ENCODE measurements at places on chromosomes 13 and 19. TPM values are rescaled to one million over a fixed set of nuclear protein-coding genes. Genes with fewer than 3 reads are reported as not detected.

ZNF667 gene
- 4.1 TPM for total RNA-seq

KL gene
- total RNA-seq: 0.35 TPM

SYNE4 gene
- 1.6 TPM for total RNA-seq

TEKTIP1 gene
- 1.4 TPM for total RNA-seq

CDX2 gene
- total RNA-seq: not detected

GRCh38 chr13:101231751-101232428 lies 184.4 kb downstream of the NALCN start:
- no peak for DNase-seq

DNA sequence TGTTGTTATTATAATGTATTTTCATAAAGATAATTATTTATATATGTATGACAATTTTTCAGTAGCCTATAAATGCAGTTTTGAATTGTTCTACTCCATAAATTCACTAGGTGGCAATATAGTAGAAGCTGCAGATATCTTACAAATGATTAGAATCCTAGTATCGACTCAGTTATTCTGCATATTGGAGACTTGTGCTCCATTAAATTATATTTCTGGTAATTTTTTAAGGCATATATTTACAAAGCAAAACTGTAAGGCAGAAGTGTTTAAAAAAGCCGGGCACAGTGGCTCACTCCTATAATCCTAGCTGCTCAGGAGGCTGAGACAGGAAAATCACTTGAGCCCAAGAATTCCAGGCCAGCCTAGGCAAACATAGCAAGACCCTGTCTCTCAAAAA lies 58.7 kb downstream of the DPY19L3 start:
- no peak for DNase-seq

DNA sequence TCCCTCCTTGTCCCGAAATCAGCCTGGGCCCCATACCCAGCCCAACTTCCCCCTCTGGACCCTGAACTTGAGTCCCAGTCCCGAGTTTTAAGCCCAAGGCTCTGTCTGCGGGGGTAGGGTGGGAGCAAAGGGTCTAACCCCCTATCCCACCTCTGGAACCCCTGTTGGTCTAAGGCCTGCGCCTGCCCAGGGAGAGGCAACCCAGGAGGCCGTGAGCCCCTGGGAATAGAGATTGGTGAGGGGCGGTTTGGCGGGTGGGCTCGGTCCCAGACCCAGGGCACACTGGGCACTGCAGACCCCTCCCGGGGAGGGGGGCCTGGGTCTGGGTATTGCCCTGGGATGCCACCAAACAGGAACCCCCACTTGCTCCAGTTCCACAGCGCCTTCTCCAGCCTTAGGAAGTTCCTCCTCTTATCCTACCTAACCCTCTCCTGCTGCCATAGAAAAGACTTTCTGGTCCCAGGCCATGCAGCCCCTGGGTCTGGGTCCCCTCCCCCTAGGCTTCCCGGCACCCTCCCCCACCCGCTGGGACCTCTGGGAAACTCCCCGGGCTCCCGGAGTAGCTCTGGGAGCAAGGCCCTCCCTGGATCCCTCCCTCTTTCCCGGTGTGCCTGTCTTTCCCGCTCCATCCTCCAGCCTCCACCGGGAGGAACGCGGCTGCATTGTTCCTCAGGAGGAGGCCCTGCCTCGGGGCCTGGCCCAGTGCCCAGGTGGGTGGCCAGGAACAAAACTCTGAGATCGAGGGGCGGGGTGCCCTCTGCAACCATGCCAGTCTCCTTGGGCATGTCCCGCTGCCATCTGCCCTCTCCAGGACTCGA lies 33.6 kb upstream of the NANOS3 start:
- DNase-seq: no peak

GRCh38 chr19:33841685-33842084 lies 45.0 kb downstream of the KCTD15 start:
- no peak for DNase-seq

- no peak for DNase-seq
Observed at GRCh38 chr19:39998501-39998900, 1.6 kb downstream of the ZNF546 start.

GRCh38 chr13:23639674-23640073 lies 69.5 kb downstream of the TNFRSF19 start:
- DNase-seq: no peak

GRCh38 chr19:50657712-50658440 lies 8.6 kb downstream of the C19orf81 start:
- DNase-seq: peak; percentile 98

DNA sequence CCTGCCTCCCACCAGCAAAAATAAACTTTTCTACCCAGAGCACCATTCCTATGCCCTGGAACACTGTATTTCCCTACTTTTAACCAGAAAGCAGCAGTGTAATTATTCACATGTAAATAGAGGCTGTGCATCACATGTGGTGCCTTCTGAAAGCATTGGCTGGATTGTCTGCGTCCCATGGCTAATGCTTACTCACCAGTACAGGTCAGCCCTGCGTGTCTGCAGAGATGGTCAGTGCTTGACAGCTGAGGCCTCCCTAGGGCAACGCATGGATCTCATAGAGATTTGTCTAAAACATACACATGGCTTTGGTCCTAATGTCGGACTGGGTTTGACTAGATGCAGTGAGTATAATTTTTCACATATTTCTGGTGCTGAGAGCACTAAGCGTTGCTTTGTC lies 64.2 kb downstream of the DPY19L3 start:
- DNase-seq: no peak

DNA sequence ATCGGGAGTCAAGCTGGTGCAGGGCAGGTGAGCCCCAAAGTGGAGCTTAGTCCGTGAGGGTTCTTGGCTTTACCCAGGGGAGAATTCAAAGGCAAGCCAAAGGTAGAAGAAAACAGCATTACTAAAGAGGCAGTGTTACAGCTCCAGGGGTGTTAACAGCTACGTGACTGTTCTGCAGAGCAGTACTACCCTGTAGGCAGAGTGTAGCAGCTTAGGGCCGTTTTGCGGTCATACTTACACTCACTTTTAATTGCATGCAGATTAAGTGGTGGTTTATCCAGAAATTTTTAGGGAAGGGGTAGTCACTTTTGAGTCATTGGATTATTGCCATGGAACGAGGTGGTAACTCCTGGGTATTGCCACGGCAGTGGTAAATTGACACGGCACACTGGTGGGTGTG lies 482.2 kb downstream of the SLITRK5 start:
- DNase-seq: no peak

DNA sequence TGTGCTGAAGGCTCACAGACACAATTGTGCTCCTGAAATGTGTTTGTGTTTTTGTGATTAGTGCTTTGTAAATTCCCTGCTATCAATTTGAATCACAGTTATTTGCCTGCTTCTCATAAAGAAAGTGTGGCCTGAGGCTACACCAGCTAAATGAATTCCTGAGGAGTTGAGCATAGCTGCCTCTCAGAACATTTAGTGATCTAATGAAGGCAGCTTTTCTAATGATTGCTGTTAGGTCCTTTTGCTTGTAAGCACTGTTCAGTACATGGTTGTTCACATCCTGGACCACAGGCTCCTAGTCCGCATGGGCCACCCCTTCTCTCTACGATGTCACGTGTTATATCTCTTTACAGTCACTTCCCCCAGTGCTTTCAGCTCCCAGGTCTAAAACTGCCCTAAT lies 238.2 kb downstream of the B3GLCT start:
- DNase-seq: no peak

- peak; percentile 23 for DNase-seq
Observed at GRCh38 chr13:97015661-97016350, 21.5 kb upstream of the OXGR1 start.

DNA sequence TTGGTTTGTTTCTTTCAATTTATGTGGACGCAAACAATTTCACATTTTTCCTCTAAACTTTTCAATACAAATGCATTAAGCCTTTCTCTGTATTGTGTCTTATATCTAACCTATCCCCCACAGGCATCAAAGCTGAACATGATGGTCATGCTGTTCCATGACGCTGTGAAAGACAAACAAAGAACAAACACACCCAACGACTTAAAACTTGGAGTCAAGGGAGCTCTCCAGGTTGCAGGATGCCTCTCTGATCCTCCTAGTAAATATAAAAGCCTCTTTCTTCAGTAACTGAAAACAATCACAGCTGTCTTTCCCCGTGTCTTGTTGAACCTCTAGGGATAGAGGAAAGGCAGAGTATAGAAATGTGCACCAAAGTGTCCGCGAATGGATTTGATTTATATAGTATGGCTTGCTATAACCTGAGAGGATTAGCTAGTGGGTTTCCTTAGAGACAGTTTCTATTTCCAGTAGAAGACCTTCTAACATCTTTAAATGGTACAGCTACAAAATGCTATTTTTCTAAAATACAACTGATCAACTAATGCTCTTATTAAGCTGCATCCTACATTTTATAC lies 43.1 kb downstream of the PCDH9 start:
- no peak for DNase-seq
